ENCODE measurements at places on chromosomes 16 and 17.

DNA sequence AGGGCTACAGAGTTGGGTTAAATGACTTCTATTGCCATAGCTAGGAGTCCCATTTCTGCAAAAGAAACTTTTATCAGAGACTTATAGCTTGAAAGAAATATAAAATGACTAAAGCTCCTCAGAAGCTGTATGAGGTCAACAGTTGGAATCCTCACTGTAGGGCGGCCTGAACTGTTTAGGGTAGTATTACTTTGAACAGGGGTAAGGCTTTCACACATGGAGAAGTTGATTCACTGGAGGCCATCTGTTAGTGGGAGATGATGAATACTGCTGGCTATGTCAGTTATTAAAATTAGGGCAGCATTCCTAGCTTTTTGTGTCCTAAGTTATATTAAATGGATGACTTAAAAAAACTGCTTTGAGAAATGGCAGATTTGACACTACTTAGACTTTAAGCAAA is 6.0 kb downstream of the TTC19 start:
- no peak for DNase-seq

GRCh38 chr16:67277294-67277998 is 1.9 kb upstream of the PLEKHG4 start:
- DNase-seq = peak; percentile 54

DNA sequence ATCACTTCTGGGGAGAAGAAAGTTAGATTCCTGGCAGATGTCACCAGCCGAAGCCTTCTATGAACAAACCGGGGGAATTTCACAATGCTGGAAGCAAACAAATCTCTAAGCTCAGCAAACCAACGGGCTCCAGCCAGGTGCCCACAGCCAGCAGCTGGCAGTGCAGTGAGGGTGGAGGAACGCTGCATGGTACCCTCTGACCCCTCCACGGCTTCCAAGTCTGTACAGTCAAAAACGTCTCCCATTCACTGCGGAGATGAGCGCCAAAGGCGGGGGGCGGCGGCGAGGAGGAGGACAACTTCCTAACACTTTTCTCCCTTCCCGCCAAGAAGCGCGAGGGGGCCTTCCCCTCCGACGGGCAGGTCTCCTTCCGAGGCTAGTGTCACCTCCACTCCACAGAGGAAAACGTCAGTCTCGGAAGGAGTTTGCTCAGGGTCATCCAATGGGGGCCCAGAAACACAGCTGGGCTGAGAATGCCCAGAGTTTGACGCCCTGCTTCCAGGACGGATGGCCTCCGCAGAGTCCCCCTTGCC is 924 bp downstream of the ZNF598 start:
- DNase-seq = peak; percentile 40

DNA sequence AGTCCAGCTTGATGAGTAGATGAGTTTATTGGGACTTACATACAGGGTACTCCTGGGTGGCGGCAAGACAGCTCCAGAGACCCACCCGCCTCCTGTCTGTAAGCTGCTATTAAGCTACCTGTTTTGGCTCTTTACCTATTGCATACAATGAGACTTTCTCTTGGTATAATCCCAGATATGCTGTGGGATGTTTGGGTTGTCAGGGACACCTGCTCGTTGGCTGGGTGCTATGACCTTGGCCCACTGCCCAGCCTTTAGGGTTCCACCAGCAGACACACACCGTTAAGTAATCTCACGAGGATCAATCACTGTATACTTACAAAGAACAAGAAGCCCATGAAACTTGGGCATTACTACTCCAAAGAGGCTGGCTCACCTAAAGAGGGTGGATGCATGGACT is 116.4 kb downstream of the NPIPB5 start:
- DNase-seq = no peak

- no peak for DNase-seq
Observed at GRCh38 chr17:10699856-10700255, 2.5 kb downstream of the ADPRM start.

DNA sequence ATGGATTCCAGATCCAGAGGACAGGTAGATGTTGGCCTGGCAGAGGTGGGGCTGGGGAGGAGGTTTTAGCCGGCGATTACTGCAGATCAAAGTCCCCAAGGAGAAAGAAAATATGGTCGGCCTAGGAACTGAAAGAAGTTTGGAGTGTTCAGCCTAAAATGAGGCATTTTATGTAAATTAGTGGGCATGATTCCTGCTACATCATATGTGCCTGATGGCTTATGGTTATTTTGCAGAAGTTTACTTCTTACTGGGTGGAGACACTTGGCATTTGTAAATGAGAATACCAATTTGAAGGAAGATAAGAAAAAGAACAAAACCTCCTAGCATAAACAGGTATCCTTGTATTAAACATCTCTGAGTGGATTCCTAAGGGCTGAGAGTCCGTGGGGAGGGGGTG is 149.3 kb downstream of the FOXL1 start:
- DNase-seq = no peak

GRCh38 chr17:79645022-79645776 is 34.3 kb upstream of the RBFOX3 start:
- DNase-seq = peak; percentile 4

GRCh38 chr17:66423056-66423955 is 120.9 kb downstream of the PRKCA start:
- DNase-seq = no peak

DNA sequence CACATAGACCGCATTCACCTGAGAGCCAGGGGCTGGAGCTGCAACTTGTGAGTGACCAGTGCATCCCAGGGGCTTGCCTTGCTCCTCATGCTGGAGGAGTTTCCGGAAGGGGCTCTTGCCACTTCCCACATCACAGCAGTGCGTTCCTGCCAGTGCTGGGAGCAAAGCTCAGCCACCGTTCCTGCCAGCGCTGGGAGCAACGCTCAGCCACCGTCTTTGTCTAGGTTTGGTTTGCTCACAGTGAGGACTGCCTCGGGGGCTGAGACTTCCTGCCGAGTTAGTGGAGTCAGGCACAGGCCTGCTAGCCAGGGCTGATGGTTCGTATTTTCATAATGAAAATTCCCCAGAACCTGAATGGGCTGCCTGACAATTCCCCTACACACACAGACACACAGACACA is 5.4 kb upstream of the CHRNE start:
- no peak for DNase-seq

GRCh38 chr17:9676084-9676483 is 30.8 kb downstream of the USP43 start:
- DNase-seq = no peak

All from stimulated activated CD4-positive, alpha-beta T cell treated with anti-CD3 and anti-CD28 coated beads, Interleukin-2, amount 100 ng/mL, for 24 hours (primary cell).